Stimulated activated CD4-positive, alpha-beta T cell treated with anti-CD3 and anti-CD28 coated beads, Interleukin-12 subunit alpha, Interleukin-12 subunit beta, amount 100 ng/mL, for 48 hours (primary cell): ENCODE measurements at places on chromosomes 4 and X.

- no peak for DNase-seq
Observed at GRCh38 chr4:24396988-24397387, 187.4 kb downstream of the DHX15 start.

- DNase-seq: no peak
Observed at GRCh38 chr4:162061214-162061613, 102.6 kb downstream of the FSTL5 start.

- no peak for DNase-seq
Observed at GRCh38 chr4:85842540-85842939, 367.6 kb downstream of the ARHGAP24 start.

GRCh38 chr4:103996064-103996463 is 276.3 kb upstream of the TACR3 start:
- DNase-seq: no peak

DNA sequence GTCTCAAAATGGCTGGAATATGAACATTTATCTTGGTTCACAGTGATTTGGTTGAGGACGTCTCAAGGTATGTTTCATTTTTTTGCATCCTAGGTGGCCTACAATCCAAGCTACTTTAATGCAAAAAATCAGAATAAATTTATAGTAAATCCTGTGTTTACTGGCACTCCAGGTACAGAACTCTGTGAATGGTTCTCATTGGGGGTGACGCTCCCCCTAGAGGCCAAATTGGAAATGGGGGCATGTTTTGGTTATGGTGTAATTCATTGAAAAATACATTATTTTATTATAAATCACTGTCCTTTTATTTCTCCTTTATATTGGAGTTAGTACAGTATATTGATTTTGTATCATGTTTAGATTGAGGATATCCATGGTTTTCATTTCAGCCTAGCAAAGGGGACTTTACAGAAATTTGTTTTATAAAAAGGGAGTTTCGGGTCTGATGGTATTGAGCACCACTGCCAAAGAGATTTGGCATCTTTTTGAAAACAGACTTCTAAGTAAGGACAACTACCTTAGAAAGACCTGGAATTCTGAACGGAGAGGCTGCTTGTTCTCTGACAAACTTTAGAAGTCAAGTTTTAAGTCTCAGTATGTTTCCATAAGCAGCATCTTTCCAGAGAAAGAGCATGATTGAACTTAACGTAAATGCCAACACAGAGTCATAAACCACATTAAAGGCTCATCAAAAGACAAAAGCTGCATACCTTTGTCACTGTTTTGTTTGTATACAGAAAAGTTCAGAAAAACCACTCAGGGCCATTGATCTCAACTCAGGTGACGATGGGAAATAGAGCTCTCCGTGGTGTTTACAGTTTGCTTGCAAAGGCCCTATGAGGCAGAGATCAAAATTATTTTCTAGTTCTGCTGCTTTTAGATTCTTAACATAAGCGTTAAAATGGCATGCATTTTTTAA is 19.4 kb downstream of the MTM1 start:
- DNase-seq: no peak

DNA sequence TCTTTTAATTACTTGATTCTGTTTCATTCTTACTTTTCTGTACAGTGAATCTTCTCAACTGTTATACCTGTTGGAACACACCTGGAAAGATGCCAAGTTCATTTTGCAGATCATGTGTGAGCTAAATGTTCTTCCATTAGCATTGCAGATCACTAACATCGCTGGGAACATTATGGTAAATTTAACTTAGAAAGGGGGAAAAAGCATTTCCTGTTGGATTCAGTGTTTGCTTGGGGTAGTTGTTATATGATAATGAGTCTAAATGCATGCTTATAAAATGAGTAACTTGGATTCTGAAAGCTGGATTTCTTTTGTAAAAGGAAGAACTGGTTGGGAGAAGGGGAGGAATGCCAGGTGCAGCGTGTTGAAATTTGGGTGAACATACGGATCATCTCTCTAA is 47.6 kb downstream of the POLA1 start:
- DNase-seq: no peak

DNA sequence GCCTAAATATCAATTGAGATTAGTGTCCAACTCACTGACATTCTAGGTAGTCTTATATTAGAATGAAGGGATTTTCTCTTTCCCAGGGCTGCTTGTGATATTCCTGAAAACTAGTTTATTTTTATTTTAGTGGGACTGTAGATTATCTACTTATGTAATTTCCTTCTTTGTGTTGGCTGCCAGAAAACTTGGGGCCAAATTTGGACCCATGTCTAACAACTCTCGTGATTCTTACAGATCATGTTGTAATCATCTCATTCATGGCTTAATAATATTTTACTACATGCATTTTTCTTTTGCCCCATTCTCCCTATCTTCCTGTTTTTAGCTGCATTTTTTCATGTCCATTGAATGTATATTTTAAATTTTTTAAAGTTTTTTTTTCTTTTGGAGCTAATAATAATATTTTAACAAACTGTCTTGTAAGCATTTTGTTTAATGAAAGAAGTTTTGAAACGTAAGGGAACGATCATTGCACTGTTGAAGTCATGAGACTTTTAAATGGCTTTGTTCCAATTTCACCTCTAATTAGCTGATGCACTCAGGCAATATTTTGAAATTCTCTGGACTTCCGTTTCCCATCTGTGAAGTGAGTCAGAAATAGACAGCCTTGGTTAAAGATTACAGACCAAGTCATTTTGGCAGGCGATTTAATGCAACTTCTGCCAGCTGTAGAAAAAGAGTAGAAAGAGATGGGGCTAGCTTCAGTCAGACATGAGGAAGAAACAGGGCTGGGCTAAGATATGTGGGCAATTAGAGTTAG is 14.3 kb upstream of the TDO2 start:
- no peak for DNase-seq
